Hindlimb muscle (tissue), 1 donor: ENCODE measurements at places on chromosomes 4 and X. TPM values are rescaled to one million over a fixed set of nuclear protein-coding genes. Genes with fewer than 3 reads are reported as not detected.

DNA sequence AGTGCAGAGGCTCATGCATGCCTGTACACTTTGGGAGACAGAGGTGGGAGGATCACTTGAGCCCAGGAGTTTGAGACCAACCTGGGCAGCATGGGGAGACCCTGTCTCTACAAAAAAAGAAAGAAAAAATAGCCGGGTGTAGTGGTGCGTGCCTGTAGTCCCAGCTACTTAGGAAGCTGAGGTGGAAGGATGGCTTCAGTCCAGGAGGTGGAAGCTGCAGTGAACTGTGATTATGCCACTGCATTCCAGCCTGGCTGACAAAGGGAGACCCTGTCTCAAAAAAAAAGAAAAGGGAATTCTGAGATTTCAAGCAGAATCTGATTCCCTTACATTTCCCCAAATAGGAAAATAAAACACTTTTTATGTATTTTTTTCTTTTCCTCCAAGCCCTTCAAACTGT lies 83.5 kb downstream of the SYNPO2 start:
- no peak for DNase-seq

DNA sequence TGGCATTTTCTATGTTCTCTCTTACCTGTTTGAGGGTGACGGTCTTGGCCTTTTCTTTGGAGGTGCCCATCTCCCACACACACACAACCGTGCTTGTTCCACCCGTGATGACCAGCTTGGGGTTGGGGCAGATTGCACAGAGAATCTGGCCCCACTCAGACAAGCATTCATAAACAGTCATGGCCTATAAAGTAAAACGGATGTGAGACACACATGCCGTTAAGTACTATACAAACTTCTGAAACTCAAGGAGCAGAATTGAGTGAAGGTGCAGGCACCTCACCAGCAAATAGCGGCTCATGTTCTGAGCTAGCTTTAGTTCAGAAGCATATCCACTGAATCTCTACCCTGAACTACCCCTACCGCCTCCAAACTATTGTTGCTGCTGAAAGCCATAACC lies 107.6 kb downstream of the CDS1 start:
- DNase-seq = no peak

GRCh38 chr4:146582864-146583263 lies 55.8 kb upstream of the POU4F2 start:
- DNase-seq = no peak

DNA sequence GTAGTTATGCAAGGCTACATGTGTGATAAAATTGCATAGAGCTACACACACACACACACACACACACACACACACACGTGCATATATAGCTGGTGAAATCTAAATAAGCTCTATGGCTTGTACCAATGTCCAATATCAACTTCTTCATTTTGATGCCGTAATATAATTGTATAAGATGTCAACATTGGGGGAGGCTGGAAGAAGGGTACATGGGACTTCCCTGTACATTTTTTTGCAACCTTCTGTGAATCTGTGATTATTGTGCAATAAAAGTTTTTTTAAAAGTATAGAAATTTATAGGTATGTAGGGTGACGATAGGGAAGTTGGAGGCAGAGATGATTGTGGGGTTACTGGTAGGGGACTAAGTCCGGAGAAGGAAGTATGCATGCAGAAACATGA lies 105.5 kb downstream of the HDAC8 start:
- DNase-seq = no peak

DNA sequence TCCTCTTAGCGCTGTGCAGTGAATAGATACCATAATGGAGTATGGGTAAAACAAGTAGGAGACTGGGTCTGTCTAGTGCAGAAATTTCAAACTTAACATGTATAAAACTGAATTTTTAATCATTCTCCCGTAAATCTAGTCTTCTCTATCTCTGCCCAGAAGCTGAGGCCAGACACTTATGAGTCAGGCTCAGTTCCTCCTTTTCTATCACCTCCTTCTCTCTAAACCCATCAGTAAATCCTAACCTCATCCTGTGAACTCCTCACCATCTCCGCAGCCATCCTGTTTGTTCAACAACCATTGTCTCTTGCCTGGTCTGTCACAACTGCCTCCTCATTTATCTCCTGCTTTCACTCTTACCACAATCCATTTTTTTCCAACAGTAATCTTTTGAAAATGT lies 19.8 kb upstream of the SGMS2 start:
- DNase-seq = no peak

DNA sequence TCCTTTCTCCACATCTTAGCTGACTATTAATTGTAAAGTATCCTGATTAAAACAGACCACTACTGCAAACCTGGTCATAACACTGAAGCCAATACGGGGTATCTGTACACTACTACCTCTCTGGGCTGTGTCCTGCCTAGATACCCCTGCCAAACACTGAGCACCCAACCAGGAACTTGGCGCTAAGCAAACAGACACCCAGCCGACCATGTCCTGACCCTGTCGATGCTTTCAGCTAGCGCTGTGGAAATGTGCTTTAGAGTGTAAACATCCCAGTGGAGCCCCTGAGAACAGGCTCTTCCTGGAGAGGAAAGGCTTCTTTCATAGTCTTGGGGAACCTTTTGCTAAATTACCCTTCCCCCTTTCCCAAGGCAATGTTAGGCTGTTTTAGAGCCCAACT lies 52.9 kb downstream of the CCNG2 start:
- DNase-seq = no peak

TLR8 gene
- 0.61 TPM for polyA plus RNA-seq
